Midbrain (tissue), 1 donor: ENCODE measurements at places on chromosomes 7 and 10.

DNA sequence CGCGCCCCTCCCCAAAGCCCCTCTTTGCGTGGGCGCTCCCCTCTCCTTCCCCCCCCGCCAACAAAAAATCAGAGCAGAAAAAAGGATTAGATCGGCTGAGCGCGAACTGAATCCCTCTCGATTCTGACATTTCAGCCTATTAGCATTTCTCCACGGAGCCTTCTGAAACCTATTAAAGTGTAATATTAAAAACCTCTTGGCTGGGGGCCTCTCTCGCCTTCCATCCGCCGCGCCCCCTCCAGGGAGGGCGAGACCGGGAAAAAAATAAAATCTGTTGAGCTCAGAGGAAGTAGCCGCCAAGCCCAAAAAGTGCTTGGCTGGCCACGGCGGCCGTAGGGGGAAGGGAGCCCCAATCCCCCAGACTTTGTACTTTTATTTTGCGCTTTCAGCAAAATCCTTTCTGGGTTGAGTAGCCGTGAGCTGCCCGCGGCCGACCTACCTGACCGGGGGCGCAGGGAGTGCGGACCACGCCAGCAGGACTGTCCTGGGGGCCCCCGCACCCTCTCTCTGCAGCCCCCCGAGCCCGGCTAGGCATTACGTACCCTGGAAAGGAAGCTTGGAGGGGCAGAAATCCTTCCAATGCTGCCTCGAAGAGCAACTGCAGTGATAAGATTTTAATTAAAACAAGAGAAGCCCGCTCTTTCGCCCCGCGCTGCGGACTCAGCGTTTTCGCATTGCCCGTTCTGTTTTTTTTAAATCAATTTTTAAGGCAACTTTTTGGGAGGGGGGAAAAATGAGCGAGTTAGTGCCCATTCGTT lies 1.3 kb upstream of the TNRC18 start:
- peak; percentile 66 for DNase-seq

GRCh38 chr10:125060826-125061556 lies 99.4 kb downstream of the CTBP2 start:
- peak; percentile 90 for DNase-seq

GRCh38 chr10:86068231-86069054 lies 298.2 kb downstream of the GRID1 start:
- peak; percentile 8 for DNase-seq

DNA sequence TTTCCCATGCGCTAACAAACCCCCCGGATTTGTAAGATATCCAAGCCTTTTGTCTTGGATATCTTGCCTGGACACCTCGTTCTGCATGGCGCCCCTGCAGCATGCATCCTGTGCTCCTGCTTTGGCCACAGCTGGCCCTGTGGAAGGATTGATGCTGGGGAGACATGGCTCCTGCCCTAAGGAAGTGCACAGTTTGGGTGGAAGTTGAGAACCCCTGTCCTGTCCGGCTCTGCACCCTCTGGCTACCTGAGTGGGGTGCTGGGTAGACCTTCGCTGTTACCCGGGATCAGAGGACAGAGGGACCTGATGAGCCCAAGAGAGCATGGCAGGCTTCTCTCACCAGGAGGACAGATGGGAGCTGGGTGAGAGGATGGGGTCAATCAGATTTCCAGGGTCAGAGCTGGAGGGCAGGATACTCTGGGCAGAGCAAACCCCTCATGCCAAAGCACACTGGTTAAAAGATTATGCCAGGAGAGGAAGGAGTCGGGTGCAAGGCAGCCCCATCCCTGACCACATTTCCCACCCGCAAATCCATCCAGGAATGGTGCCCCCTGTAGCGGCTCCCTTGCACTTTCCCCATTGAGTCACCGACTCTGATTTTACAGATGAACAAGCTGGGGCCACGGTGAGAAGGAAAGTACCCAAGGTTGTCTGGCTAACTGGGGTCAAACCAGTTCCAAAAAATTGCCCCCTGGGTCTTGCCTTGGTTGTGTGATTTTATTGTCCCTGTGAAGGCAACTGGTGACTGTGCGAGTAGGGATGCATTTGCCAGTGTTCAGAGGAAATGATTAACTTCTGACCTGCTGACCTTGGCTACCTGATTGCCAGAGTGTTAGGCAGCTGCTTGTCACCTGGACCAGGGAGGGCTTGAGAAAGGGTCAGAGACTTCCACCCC lies 290.1 kb upstream of the ZMIZ1 start:
- DNase-seq = no peak

DNA sequence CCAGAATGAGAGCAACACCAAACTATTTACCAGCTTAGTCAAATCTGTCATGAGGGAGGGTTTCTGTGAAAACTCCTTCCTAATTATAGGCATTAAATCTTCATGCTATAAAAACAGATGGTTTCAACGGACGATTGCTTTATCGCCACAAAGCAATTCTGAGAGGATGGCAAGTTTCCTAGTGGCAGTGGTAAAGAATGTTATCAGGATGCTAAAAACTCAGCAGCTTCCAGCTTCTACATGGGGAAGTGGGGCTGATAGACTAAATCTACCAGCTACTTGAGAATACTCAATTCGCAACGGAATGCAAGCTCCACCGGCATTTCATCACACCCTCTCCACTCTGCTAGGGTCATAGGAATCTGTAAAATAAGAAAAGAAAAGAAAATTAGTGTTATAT lies 41.8 kb downstream of the JCAD start:
- DNase-seq = no peak

GRCh38 chr10:21810582-21811244 lies 192.8 kb downstream of the DNAJC1 start:
- no peak for DNase-seq

DNA sequence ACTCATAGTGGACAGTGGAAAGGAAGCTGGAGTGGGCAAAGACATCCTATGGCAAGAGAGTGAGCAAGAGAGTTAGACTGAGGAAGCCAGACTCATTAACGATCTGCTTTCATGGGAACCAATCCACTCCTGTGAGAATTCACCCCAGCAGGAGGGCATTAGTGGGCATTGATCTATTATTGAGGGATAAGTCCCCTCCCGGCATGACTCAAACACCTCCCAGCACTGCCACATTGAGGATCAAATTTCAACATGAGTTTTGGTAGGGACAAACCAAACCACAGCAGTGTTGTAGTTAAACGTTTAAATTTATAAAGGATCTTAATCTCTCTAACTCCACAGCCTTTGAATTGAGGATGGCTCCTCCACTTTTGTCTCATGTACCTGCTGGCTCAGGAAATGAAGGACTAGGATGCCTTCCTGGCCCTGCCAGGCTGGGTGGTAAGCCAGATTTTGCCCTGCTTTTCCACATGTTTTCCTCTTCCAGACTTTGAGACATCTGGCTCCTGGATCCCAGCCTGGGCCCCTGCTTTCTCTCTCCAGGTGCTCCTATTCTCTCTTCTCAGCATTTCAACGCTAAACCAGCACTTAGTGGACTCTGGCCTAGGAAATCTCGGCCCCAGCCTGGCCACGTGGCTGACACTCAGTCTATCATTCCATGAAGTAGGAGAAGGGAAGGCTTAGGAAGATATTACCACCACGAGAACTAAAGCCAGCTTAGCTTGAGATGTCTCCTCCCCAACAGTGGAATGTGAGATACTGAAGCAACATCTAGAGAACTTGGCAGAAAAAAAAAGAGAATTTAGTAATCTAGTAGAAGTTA lies 96.5 kb upstream of the PIP4K2A start:
- no peak for DNase-seq

- DNase-seq = peak; percentile 49
Observed at GRCh38 chr7:44639671-44640321, 33.4 kb downstream of the OGDH start.

- DNase-seq = no peak
Observed at GRCh38 chr7:137960020-137960419, 41.9 kb downstream of the CREB3L2 start.

GRCh38 chr7:66189695-66190503 lies 15.2 kb upstream of the TPST1 start:
- no peak for DNase-seq

DNA sequence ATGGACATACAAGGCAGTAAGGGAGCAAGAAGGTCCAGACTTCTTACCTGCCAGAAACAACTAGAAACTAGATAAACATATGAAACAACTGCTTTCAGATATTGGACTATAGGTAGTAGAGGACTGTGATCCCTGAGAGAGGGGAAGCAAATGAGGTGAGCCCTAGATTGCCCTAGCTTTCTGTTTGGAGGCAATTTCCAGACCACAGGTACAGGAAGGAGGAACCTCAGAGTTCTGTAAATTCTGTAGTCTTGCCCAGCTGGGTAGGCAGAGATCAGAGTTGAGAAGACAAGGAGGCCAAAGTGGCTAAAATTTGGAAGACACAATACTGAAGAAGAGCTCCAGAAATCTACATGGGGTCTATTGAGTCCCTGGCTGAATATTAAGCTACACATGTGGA lies 21.0 kb downstream of the CDK6 start:
- DNase-seq = no peak

DNA sequence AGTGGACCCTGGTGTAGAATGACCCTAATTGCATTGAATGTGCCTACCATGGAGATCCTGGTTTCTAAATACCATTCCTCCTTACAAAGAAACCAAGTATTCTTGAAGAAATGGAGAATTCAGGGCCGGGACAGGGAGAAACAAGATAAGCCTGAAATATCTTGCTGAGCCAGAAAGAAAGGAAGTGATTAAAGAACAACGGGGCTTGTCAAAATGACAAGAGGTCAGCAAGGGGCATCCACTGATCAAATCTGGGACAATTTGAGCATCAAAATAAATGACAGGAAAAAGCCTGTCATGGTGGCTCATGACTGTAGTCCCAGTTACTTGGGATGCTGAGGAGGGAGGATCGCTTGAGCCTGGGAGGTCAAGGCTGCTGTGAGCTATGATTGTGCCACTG lies 8.1 kb downstream of the ABHD11 start:
- no peak for DNase-seq

- DNase-seq = no peak
Observed at GRCh38 chr10:127148933-127149220, 47.5 kb downstream of the INSYN2A start.

DNA sequence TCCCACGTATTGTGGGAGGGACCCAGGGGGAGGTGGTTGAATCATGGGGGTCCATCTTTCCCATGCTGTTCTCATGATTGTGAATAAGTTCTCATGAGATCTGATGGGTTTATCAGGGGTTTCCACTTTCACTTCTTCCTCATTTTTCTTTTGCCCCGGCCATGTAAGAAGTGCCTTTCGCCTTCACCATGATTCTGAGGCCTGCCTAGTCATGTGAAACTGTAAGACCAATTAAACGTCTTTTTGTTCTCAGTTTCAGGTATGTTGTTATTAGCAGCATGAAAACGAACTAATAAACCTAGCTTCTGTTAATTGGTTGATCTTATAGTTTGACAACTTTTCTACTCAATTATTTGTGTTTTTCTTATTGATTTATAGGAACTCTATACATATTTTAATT lies 206.3 kb downstream of the NXPH1 start:
- no peak for DNase-seq

DNA sequence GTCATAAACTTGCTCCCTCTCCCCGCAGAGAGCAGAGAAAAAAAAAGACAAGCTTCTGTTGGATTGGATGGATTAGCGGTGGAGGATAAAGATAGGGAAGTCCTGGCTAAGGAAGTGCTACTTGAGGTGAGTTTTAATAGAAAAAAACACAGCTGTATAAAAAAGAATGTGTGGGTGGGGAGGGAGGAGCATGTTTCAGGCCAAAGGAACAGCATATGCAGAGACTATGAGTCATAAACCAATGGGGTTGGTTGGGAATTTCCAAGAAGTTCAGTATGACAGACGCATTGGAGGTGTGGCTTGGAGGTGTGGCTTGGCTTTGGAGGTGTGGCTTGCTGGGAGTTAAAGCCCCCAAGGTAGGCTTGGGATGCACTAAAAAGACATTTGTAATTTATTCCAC lies 103.0 kb upstream of the LSM8 start:
- no peak for DNase-seq
